ENCODE measurements at places on chromosomes 13 and 19.

DNA sequence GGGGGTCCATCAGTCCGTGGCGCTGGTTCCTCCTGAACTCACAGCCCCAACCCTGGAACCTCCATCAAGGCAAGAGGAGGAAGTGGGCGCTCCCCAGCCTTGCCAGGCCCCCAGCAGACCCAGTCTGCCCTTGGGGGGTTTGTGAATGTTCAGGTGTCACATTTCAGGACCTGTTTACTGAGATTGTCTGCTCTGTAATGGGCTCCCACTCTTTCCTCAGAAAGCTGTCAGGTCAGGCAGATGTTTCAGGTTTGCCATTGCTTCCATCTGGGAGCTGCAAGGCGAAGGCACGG is 29.4 kb downstream of the TSSK6 start:
- no peak for DNase-seq

DNA sequence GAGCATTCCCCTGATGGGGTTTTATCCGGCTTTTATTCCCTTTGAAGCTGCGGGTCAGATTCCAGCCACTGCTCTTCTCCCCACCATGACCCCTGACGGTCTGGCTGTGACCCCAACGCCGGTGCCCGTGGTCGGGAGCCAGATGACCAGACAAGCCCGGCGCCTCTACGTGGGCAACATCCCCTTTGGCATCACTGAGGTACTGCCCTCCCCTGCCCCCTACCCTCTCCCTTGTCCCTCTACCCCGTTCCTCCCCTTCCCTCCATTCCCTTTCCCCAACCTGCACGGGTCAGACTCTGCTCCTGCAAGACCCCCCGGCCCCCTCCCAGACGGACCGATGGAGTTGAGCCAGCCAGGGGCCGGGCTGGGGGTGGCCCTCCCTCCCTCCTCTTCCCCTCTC is 6.2 kb downstream of the U2AF2 start:
- DNase-seq = no peak

DNA sequence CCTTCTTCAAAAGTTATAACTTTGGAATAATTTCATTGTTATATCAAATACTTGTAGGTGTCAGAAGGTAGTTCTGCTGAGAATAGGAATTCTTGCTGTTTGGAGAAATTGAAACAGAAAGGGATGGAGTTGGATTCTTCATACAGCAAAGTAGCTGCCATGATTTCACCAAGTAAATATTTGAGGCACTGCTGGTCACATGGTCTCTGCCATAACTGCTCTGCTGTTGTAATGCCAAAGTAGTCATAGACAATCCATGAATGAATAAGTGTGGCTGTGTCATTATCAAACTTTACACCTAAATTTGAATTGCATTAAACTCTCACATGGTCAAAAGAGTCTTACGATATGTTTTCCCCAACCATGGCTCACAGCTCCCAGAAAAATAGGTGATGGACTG is 308.6 kb downstream of the GPC6 start:
- no peak for DNase-seq

DNA sequence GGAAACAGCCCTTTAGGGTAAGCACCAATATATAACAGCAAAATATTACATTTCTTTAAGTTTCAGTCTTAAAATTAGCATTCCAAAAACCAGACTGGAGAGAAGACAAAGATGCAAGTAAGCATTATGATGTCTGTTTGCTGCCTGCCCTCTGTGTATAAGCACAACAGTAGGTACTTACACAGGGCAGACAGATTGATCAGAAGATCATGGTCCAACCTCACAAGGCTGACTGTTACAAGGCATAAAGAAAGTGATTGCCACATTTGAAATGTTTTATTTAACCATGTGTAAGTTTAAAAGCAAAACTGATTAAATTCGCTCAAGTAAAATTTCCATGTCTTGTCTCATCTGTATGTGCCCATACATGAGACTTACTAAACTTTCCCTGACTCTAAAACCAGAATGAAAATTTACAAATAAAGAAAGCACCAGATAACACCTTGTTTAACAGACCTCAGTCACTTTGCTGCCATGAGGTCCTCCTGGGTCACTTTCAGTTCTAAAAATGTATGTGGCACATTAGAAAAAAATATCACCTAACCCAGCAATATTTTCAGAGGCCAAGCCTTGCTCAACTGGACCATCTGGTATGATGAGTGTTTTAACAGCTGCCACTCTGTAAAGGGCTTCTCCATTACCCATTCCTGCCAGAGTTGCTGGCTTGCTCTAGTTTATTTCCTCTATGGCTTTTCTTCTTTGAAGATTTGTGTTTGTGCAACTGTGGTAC is 297.0 kb downstream of the RBM26 start:
- DNase-seq = no peak

DNA sequence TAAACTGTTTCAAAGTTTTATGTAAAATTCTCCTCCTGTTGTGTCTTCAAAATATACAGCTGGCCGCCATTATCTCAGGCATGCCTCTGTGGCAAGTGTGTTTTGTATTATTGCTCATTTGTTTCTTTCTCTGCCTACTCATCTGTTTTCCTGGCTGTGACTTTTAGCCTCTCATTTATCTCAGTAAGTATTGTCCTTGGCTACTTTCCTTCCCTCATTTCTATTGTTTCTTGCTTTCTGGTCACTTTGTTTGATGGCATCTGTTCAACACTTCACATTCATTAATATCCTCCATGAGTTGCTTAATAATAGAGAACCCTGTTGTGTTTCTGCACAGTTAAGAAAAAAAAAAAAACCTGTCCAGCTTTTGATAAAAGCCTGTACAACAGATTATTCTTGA is 869.4 kb downstream of the PCDH17 start:
- DNase-seq = no peak

GRCh38 chr19:7769171-7769570 is 6.1 kb downstream of the CLEC4M start:
- DNase-seq = no peak

DNA sequence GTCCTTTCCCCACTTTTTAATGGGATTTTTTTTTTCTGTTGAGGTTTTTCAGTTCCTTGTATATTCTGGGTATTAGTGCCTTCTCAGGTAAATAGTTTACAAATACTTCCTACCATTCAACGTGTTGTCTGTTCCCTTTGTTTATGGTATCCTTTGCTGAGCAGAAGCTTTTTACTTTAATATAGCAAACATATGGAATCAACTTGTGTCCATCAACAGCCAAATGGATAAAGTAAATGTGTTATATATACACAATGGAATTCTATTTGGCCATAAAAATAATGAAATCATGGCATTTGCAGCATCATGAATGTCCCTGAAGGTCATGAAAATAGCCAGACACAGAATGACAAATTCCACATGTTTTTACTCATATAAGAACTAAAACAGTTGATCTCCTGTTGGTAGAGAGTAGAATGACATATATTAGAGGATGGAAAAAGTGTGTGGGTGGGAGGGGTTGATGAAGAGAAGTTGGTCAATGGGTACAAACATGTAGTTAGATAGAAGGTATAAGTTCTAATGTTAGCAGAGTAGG is 500.8 kb downstream of the SLITRK6 start:
- DNase-seq = no peak

- DNase-seq = no peak
Measured at GRCh38 chr13:92177966-92178365, 779.5 kb downstream of the GPC5 start.

DNA sequence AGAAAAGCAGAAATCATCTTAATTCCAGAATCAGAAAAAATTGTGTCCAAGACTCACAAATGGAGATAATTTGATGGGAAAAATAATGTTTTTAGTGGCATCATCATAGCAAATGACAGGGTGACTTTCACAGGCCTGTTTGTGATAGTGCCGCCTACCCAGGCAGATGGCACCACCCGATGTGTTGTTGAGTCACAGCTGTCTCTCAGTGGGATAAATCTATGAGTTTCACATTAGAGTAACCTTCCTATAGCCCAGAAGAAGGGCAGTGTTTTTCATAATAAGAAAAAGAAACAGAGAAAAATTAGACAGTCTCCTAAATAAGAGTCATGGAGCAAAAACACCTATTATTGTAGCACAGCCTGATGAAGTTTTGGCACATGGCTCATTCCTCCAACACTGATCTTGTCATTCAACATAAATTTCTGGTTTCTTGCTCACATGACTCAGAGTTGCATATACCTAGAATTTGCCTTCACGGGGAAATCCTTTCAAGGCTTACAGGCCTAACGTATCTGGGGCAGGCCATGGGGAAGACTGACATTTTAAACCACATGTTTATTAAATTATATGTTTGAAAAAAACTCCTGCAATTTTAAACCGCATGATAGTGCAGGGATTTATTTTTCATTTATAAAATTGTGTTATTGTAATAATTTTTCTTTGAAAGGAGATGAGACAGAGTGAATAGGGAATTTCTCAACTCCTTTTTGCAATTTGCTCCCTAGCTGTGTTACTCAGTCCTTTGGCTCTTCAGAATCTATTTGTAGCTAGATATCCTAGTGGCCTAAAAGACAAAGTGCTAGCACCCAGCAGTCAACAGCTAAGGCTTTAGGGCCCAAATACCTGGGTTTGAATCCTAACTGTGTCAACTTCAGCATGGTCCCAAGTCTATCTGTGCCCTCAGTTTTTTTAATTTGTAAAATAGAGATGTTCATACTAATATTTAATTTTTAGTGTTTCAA is 393.7 kb downstream of the NDFIP2 start:
- DNase-seq = no peak

GRCh38 chr19:43589678-43590077 is 6.3 kb downstream of the IRGQ start:
- DNase-seq = no peak

GRCh38 chr19:49555600-49556411 is 24.6 kb downstream of the NOSIP start:
- peak; percentile 66 for DNase-seq

DNA sequence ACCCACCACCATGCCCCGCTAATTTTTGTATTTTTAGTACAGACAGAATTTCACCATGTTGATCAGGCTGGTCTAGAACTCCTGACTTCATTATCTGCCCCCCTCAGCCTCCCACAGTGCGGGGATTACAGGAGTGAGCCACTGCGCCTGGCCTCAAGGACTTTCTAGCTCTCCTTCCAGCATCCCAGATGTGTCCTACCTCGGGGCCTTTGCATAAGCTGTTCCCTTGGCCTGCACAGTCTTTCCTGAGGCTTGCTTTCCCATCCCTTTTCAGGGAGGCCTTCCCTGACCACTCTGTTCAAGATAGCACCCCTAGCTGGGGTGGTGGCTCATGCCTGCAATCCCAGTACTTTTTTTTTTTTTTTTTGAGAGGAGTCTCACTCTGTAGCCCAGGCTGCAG is 14.3 kb upstream of the BCAM start:
- DNase-seq = no peak

- peak; percentile 10 for DNase-seq
Measured at GRCh38 chr13:30978981-30979956, 46.8 kb downstream of the TEX26 start.

DNA sequence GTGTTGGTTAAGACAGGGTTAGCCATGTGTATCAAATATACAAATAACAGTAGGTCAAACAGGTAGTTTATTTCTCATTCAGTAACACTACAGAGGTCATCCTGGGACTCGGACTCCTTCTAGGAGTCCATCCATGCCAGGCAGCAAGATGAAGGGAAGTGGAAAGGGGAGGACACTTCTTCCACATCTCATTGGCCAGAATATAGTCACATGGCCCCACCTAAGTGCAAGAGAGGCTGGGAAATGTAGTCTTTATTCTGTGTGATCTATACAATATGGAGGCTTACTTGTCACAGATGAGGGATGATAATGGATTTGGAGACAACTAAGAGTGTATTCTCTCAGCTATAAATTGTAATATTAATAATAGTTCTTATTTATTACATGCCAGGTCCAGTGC is 31.1 kb downstream of the RDH8 start:
- DNase-seq = no peak

- no peak for DNase-seq
Measured at GRCh38 chr13:44422755-44423643, 49.4 kb downstream of the SERP2 start.

DNA sequence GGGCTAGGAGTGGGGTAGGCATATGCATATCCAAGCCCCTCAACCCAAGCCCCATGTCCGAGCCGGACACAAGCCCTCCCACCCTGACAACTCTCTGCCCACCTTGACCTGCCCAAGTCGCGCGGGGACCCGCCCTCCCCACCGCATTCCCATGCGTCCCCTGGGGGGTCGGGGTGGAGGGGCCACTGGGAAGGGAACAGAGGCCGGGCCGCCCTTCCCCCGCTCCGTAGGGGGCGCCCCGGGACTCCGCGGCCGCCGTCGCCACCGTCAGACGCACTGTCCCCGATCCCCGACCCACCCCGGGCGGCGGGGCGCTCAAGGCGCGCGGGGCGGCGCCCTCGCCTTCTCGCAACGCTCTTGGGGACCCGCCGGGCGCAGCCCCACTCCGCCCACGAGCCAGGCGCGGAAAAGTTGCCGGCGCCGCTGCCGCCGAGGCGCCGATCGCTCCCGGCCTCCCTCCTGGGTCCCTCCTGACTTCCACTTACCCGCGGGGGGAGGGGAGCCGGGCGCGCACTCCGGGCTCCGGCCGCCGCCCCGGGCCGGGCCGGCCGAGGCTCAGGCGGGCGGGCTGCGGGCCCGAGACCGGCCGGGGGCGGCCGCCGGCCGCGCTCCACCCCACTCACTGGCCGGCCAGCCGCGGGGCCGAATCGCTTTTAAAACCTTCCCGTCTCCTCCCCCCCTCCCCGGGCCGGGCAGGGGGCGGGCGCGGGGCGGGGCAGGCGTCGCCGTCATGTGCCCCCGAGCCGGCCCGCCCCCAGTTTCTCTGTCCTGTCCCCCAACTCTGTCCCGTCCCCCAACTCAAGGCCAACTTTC is 34.4 kb upstream of the NANOS3 start:
- peak; percentile 57 for DNase-seq

DNA sequence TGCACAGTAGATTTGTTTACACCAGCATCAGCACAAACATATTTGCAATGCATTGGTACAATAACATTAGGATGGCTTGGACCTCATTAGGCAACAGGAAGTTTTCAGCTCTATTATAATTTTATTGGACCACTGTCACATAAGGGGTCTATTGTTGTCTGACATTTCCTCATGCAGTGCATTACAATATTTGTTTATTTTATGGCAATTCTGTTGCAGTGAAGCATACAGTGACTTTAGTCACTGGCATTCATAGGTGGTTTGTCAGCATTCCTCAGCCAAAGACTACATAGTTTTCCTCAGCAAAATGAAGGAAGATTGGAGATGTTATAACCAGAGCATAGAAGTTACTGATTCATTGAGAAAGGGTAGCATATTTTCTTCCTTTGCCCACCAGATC is 1732.9 kb downstream of the PCDH9 start:
- no peak for DNase-seq

- no peak for DNase-seq
Measured at GRCh38 chr13:74406420-74406819, 272.2 kb upstream of the KLF12 start.

DNA sequence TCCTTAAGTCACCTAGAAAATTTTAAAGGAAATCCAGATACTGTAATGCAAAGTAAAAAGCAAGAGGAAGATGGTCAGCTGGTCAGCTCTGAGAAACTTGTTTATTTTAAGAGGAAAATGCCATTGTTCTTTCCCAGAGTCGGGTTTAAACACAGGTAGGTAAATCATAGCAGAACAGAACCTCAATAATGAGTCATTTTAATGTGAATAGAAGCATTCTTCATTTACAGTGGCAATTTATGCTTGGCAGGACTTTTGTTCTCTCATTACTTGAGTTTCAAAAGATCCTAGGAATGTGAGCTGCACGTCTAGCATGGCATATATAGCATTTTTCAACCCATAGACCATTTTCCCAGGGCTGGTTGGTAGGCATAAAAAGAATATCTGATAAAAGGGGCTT is 132.3 kb downstream of the LIG4 start:
- DNase-seq = no peak
